ENCODE measurements at places on chromosomes 7 and 10. TPM values are rescaled to one million over a fixed set of nuclear protein-coding genes. Genes with fewer than 3 reads are reported as not detected.
A peak's percentile ranks its signal among the peaks of the same experiment; 100 is the strongest.

Gene ZPBP
- not detected for polyA plus RNA-seq

- DNase-seq = no peak
Observed at GRCh38 chr7:119748251-119748860, 524.6 kb upstream of the KCND2 start.

- DNase-seq = no peak
Observed at GRCh38 chr10:13001041-13001886, at the start of gene CCDC3. Gene CCDC3 (minus strand): TSS chr10:13001713. CDS start chr10:13001570, 143 bp downstream.

DNA sequence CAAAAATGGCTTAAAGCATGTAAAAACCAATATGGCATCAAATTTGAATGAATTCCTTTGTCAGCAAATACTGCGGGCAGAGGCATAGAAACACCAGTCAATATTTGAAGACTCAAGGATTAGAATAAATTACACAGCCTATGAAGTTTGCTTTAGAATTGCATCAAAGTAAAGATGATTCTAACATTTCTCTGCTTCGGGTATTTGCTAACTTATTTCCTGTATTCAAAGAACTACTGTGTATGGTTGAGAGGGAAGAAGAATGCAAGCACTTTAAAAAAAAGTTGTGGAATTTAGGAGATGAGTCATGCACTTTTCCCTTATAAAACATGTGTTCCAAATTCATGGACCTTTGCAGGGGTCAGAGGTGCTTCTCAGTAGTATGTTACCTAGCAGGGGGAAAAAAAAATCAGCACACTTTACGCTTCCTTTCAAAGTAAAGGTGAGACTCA lies 90.1 kb downstream of the PIP4K2A start:
- DNase-seq = peak; percentile 82

Gene GJD4
- not detected for polyA plus RNA-seq

- no peak for DNase-seq
Observed at GRCh38 chr10:101385866-101386658, 32.1 kb downstream of the BTRC start.

GRCh38 chr7:149826344-149827088 lies 11.7 kb upstream of the ZNF862 start:
- no peak for DNase-seq

Gene PCLO
- polyA plus RNA-seq = 0.05 TPM

DNA sequence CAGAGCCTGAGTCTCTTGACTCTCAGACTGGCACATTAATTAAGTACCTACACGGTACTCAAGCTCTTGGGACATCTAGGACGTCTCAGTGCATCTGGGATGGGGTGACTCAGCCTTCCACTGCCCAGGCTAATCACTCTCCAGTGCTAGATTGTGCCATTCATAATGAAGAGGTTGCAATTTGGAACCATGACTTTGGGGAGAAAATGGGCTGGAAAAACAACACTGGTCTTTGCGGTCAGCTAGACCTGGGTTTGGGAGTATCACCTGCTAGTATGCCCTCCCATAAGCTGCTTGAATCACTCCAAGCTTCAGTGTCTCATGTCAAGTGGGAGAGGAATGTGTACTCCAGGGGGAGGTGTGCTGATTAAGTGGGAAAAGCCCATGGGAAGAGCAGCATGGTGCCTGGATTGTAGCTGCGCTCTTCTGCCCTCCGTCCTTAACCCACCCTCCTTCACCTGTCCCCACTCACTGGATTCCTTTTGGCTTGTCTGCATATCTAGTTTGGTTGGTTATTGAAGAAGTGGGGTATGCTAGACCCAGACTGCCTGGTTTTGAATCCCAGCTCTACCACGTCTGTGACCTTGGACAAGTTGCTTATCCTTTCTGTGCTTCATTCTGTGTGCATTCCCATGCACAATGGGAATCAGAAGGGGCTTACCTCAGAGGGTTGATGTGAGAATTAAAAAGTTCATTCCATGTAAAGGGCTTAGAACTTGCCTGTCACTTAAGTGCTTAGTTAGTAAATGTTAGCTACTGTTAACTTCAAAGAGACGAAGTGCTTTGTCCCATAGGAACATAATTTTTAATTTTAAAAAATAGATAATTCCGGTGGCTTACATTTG lies 3.8 kb downstream of the NFE2L3 start:
- DNase-seq = peak; percentile 67

- no peak for DNase-seq
Observed at GRCh38 chr7:7242899-7243298, 60.6 kb downstream of the C1GALT1 start.

Gene ZNF853
- polyA plus RNA-seq = 3.4 TPM

- no peak for DNase-seq
Observed at GRCh38 chr7:102061354-102061945, 225.2 kb upstream of the SH2B2 start.

Gene ZNF479
- not detected for polyA plus RNA-seq
